ENCODE measurements at places on chromosomes 4 and X.

DNA sequence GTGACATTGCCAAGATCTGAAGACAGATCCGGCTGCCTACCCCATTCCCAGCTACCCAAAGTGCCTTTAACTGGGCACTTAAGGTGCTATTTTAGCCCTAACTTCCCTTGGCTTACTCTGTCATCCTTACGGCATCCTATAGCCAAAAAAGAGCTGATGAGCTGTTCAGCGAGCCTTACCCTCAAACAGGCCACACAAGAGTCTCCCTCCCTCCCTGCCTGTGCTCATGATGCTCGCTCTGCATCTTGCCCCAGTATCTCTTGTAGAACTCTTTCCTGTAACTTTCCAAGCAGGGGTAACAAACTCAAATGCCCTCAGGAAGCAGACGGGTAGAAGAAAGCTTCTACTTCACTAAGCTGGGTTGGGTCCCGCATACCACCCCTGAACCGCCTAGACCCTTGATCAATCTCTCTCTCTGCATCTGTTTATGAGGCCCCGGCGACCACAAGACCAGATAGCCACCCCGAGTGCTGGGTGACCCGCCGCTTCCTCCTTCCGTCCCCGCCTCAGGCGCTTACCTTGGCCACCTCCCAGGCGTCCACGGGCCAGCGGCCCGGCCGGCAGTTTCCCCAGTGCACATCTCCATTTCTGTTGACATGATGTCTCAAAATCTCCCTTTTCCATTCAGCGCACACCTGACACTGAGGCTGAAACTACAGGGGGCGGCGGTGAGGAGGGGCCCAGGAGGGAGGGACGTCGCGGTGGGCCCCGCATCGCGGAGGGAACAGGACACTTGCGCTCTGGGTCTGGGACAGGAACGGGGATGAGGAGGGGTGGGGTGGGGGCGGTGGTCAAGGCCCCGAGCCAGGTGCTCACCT is 663 bp downstream of the CXorf38 start:
- peak; percentile 5 for DNase-seq

GRCh38 chr4:84606645-84607044 is 23.7 kb downstream of the CDS1 start:
- no peak for DNase-seq

DNA sequence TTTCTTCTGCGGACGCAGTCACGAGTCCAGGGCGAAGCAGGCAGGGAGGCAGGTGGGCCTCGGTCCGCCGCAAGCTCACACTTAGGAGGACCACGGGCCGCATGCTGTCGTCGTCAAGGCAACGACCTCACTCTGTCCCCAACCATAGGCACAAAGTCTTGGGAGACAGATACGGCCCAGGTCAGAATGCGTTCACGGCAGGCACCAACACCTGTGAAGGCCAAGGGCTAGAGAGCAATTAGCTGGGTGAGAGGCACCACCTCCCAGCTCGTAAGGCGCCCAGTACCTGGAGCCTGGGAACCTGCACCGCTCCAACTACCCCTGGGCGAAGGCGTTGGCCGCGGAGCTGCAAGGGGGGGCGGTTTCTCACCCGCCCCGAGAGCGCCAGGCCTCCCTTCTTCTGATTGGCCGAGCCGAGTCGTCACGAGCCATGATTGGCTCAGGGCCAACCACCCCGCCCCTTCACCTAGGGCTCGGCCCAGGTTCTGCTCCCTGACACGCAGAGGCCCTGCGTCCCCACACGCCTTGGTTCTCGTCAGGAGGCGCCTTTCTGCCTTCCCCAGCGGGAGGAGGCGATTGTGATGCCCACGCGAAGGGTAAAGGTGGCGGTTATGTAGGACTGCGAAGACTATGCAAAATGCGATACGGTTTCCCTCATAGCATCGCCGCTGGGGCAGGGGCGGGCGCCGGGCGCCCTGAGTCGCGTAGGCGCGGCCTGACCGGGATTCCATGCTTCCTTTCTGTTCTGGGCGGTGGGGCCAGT is at the start of gene CDKL2:
Gene CDKL2 (minus strand): TSS at position 355 of the 763 bp plus-strand sequence. CDS start 4,540 bp downstream, outside the sequence.
- peak; percentile 92 for DNase-seq

GRCh38 chr4:176271749-176272148 is 2.7 kb upstream of the ASB5 start:
- no peak for DNase-seq

GRCh38 chrX:140765043-140765784 is 55.7 kb downstream of the LINC00632 start:
- no peak for DNase-seq

- no peak for DNase-seq
Observed at GRCh38 chrX:55118574-55118973, 29.8 kb downstream of the PAGE2 start.

GRCh38 chr4:159150396-159150795 is 47.5 kb downstream of the RAPGEF2 start:
- DNase-seq, result no peak

- no peak for DNase-seq
Observed at GRCh38 chrX:153773741-153774575, 6.9 kb upstream of the SRPK3 start.

DNA sequence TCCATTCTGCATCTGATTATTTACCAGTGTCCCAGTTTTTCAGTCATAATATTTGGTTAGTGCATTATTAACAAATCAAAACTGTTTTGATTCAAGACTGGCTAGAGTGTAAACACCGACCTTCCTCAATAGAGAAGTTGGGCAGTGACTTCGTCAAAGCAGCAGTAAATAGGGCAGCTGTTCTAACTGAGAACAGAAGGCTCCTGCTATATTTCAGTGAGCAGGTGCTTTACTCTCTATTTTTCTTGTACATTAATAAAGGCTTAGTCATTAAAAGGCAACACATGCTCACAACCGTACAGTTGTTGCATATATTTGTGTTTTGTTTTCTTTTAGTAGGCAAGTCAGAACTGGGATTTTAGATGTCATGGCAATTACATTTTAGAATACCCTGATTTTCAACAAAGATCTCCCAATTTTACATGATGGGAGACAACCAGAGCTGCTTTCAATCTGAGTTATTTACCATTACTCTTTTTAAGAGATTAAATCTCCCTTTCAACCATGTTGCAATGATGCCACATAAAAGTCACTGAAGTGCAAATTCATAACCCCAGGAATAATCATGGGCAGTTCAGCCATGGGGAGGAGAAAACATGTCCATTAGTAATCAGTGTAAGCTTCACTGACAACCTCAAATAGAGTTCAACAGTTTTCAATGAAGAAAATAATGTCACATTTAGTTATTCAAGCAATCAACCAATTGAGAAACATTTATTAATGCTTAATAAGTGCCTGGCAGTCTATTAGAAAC is 233.3 kb downstream of the NDST4 start:
- no peak for DNase-seq

DNA sequence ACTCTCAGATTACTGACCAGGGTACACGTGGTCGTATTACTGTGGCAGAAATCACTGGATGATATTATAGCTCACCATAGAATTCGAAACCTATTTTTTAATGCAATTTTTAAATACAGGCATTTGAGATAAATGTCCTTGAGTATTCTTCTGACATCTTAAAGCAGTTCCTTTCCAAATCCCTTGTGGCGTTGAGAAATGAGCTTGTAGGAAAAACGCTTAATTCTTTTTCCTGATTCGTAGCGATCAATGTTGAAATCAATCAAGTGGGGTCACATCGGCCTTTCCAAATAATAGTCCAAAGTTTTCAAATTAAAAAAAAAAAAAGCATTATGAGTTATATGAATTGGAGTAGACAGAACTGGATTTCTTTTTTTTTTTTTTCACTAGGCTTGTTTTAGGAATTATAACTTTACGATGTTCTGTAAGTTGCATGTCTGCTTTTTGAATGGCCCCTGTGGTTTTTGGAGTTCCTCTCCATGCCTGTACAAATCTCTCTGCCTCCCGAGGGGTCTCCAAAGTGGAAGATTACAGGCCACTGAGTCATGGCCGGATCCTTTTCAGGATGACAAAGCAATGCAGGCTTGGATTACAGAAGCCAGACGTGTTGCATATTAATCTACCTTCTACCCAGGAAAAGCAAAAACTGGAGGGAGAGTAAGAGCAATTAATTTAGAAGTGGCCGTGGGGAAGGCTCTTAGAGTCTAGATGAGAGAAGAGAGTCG is 226.1 kb downstream of the SHOX start:
- no peak for DNase-seq

DNA sequence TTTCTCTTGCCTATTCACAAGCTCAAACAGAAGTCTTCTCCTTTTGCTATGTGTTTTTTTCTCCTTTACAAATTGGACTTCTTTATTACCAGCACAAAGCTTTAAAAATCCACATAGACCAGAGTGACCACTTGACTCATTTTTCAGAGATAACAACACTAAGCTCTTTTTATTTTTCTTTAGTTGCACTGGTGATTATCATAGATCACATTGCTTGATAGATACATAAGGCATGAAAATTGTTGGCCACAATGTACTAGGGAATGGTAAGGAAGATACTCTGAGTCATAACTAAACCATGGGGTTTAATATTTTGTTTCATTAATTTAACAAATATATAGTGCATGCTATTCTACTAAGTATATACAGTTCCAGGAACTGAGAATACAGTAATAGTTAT is 159.0 kb downstream of the GASK1B start:
- no peak for DNase-seq

DNA sequence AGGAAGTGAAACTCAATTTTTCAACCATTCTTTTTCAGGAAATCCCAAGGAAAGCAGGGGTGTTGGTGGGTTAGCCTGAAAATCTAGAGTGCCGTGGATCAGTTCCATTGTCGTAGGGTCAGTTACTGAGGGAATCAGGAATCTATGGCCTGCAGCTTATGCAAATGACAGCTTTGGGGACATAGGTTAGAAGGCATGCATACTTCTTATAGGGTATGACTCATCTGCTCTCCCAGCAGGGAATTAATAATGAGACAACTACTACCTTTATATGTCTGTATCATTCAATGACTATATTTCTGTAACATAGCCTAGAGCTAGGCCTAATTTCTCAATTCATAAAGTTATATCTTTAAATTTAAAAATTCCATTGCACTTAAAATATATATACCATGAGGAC is 36.6 kb downstream of the ZNF41 start:
- no peak for DNase-seq

- DNase-seq, result no peak
Observed at GRCh38 chr4:123398853-123399626, 2.4 kb downstream of the SPRY1 start.

GRCh38 chr4:39893693-39894072 is 84.0 kb downstream of the PDS5A start:
- no peak for DNase-seq

DNA sequence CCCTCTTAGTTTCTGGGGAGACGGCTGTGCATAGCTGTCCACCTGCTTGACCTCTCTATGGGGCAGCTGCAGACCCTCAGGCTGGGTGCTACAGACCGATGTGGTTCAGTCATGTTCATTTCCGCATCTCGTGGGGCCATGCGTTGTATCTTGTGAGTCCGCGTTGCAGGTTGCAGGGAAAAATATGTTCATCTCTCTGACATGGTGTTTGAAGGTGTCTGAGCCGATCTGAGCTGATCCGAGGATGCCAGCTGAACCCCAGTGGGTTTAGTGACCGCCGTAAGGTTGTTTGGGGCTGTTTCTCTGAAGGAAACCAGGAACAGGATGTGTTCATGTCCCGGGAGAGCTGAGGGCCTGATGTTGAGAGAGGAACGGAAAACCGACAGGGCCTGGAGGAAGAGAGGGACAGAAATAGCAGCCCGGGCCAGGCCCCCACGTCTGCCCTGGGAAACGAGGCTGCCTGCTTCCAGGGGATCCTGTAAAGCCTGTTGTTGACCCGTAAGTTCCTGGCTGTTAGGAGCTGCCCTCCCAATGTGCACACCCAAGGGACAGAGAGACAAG is 9.8 kb upstream of the P2RY8 start:
- DNase-seq, result no peak

- no peak for DNase-seq
Observed at GRCh38 chr4:6469144-6469543, 3.3 kb downstream of the PPP2R2C start.

GRCh38 chrX:8845060-8845459 is 43.9 kb upstream of the FAM9A start:
- DNase-seq, result no peak

GRCh38 chrX:129739578-129739977 is 799 bp downstream of the XPNPEP2 start:
- no peak for DNase-seq

DNA sequence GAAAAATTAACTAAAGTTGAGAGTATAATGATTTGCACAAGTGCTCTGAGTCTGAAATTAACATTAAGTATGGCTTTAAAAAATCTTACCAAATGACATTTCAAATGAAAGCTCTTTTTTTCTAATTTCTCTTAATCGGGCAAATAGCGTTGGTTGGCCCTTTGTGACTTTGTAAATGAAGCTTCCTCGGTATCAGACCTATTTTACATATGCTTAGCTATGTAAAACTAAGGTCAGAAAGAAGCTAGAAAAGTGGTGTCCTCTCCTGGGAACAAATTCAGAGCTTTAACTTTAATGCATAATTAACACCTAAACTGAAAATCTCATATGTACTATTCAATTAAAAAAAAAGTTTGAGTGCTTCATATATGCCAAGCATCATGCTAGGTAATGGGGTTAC is 62.7 kb downstream of the N4BP2 start:
- DNase-seq, result no peak

DNA sequence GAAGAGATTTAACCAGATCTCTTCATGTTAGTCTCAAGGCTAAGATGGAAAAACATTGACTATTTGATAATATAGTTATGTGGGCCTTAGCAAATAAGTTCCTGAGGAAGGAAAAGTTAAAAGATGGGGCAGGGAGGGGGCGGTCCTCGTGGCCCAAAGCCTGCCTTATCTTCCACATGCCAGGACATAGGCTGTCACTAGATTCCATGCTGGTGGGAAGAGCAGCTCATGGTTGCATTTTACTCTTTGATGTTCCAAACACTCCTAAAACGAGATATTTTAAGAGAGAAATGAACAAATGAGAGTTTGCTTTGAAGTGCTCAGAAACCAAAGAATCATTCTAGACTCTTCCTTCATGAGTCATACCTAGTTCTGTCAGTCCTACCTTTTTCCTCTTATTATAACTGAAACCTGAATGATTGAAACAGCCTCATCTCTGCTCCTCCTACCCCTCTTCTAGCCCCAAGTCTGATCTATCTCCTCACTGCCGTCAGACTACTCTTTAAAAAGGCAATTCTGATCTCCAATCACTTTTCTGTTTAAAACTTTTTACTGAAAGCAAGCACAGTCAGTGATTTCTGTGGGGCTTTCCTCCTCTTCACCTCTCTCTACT is 25.1 kb downstream of the RAB9B start:
- no peak for DNase-seq

GRCh38 chr4:18041114-18041513 is 19.6 kb upstream of the LCORL start:
- DNase-seq, result no peak

DNA sequence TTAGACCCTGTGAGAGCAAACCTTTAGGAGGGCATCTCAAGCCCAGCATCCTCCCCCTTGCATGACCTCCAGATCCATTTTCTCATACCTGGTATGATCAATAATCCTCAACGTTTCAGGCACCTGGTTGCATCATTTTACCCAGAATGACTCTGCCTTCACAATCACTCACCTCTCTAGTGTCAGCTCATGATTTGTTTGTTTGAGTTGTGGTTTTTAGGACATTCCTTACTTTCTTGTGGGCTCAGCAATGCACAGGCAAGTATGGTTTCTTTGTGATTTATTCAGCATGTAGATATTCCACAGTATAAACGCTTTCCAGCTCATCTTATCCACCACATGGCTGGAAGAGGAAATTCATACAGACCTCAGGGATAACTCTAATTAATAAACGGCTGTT is 93.6 kb upstream of the CPEB2 start:
- DNase-seq, result no peak

Measured in T follicular helper cell (primary cell).